ENCODE measurements at places on chromosomes 7 and 10. TPM values are rescaled to one million over a fixed set of nuclear protein-coding genes. Genes with fewer than 3 reads are reported as not detected.

DNA sequence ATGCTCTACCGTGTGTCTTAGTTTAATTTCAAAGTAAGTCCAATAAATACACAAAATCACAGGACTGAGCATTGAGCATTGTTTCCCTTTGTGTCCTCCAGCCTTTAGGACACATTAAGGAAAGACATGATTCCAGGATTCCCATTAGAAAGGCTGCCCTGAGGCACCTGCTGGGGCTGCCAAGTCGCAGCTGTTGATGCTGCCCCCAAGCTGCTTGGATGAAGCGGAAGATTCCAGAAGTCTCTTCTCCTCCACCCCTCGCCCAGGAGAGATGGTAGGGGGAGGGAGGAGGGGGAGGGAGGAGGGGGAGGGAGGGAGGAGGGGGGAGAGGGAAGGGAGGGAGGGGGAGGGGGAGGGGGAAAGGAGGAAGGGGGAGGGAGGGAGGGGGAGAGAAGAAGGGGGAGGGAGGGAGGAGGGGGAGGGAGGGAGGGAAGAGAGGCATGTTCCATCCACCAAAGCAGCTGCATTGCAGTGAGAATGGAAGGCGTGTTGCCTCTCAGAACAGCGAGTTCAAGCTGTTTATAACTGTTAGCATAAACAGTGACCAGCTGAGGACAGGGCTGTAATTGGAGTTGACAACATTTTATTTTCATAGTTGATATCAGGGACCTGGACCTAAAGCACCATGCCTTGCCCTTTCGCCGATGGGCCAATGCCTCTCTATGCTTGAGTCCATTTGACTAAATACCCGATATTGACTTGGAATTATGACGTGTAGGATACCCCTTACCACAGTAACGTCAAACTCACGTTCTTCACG, 67.3 kb downstream of the DIP2C start:
- no peak overlapping the region for H3K4me3 ChIP-seq
- no peak for DNase-seq
- peaks cover 27% of the 10 kb centered on the region for H3K4me1 ChIP-seq

GRCh38 chr10:33459602-33460001, 125.1 kb upstream of the NRP1 start:
- no peaks in the 10 kb centered on the region for H3K36me3 ChIP-seq
- H3K27ac ChIP-seq = no peak overlapping the region
- no peaks in the 10 kb centered on the region for H3K27me3 ChIP-seq
- H3K4me1 ChIP-seq = no peaks in the 10 kb centered on the region

Gene ZNF425
- total RNA-seq = 2.5 TPM

Gene FAM25A
- not detected for total RNA-seq

DNA sequence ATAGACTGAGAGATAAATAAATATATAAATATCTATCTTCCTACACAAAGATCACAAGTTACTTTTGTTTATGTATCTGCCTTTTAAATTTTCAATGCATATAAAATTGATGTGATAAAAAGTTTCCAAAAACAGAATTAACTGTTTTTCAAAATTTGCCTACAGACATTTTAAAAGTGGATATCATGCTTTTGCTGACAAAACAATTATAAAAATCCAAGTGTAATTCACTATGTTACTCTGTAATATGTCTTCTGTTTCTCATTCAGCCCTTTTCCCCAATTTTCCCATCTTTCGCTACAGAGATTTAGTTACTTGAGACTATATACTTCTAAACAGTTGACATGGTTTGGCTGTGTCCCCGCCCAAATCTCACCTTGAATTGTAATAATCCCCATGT, 37.7 kb downstream of the SLC25A13 start:
- no peaks in the 10 kb centered on the region for H3K4me1 ChIP-seq
- H3K27ac ChIP-seq = no peak overlapping the region
- no peaks in the 10 kb centered on the region for H3K27me3 ChIP-seq
- H3K36me3 ChIP-seq = peaks cover 3% of the 10 kb centered on the region
- no peak overlapping the region for H3K4me3 ChIP-seq

Gene HOXA9
- total RNA-seq = 7.0 TPM

GRCh38 chr10:127977357-127978009, 70.6 kb downstream of the PTPRE start:
- DNase-seq = peak; percentile 71
- peak overlapping the region; percentile 13 for H3K4me3 ChIP-seq
- peak overlapping the region; percentile 70 for H3K27ac ChIP-seq
- peaks cover 22% of the 10 kb centered on the region for H3K4me1 ChIP-seq

Gene CCDC186
- total RNA-seq = 7.7 TPM

Gene DNAH11
- total RNA-seq = 13.1 TPM

Gene SLC18A2
- not detected for total RNA-seq

Gene HERC4
- 42.0 TPM for total RNA-seq

DNA sequence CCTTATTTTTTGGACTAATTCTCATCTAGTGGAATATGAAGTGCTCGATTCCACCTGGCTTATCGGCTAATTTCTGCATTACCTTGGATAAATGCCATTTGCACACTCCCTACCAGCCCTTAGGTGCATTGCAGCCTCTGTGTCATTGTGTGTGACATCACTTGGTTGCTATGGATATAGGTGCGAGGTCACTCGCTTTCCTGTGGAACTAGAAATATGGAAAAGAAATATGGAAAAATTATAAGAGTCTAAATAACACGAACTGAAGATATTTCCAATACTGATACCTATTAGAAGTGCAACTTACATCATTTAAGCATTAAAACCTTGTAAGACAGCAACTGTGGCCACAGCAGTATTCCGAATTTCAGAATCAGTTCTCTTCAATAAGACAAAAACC, 2.0 kb downstream of the YWHAG start:
- peak overlapping the region; percentile 91 for H3K4me3 ChIP-seq
- H3K36me3 ChIP-seq = peaks cover 58% of the 10 kb centered on the region
- H3K4me1 ChIP-seq = peaks cover 23% of the 10 kb centered on the region
- no peaks in the 10 kb centered on the region for H3K27me3 ChIP-seq

- H3K27ac ChIP-seq = no peak overlapping the region
- H3K36me3 ChIP-seq = peaks cover 24% of the 10 kb centered on the region
- no peaks in the 10 kb centered on the region for H3K27me3 ChIP-seq
- no peak overlapping the region for H3K4me3 ChIP-seq
- no peak for DNase-seq
Observed at GRCh38 chr10:510415-510881, 179.0 kb downstream of the DIP2C start.

DNA sequence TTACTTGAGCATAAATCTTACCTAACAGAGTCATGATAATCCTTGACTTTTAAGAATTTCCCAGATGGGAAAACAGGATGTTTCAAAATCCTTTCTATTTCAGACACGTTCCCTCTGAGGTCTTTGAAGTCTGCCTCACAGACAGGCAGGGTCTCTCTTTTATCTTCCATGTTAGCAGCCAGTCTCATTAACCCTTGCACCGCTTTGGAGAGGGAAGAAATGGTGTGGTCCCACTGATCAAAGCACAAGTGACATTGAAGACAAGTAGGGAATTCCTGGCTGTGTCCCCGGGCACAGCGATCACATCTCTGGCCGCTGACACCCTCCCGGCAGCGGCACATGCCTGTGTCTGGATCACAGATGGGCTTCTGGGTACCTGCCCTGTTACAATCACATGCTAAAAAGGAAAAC, 52.7 kb upstream of the LAMB1 start:
- H3K27me3 ChIP-seq = no peaks in the 10 kb centered on the region
- no peaks in the 10 kb centered on the region for H3K4me1 ChIP-seq

Gene CALML5
- not detected for total RNA-seq

GRCh38 chr7:132002343-132002968, 446.0 kb upstream of the PODXL start:
- H3K4me3 ChIP-seq = no peak overlapping the region
- DNase-seq = no peak
- no peaks in the 10 kb centered on the region for H3K36me3 ChIP-seq
- H3K27ac ChIP-seq = no peak overlapping the region
- no peaks in the 10 kb centered on the region for H3K4me1 ChIP-seq
- peaks cover 6% of the 10 kb centered on the region for H3K27me3 ChIP-seq

DNA sequence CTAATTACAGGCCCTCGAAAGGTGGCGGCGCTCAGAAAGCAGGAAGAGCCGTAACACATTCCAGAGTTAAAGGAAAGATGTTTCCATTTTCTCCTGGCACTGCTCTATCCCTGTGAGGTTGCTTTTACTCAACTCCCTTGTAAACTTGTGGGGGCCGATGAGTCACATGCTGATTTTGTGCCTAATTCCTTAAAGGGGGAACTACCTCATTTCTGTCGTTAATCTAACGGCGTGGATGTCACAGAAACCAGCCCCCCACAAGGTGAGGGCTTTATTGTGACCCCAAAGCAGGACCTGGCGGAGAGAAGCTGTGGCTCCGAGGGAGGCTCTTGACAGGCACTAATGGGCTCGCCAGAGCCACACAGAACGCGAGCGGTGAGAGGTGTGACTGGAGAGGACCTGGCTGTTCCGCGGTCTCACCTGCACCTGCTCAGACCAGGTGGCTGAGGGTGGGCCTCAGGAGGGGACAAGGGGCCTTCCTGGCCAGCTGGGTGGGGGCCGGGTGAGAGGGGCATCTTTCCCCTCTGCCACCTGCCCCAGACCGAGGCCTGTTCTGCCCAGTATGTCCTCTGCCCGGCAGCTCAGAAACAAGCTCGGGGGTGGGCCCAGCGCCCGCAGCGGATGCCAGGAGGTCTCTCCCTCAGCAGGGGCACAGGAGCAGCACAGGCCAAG, 50.9 kb downstream of the CALML3 start:
- H3K4me1 ChIP-seq = peaks cover 20% of the 10 kb centered on the region
- peak overlapping the region; percentile 18 for H3K27ac ChIP-seq
- DNase-seq = peak; percentile 62
- H3K36me3 ChIP-seq = no peaks in the 10 kb centered on the region

Gene ACTA2
- 2,012 TPM for total RNA-seq

DNA sequence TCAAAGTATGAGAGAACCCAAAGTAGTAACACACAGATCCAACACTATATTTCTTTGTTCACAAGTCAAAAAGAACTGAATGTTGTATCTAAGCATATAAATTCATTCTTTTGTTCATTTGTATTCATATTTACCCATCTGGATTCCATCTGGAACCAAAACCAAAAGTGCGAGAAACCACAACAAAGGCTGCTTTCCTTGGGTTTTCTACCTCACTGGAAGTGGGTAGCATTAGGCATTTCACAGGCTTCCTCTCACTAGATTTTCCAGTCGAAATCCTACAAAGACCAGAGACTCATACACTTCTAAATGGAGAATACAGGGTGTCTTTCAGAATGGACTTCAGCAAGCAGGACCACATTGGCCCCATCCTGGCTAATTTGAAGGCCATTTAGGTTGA, 109.8 kb upstream of the WNT16 start:
- no peaks in the 10 kb centered on the region for H3K27me3 ChIP-seq
- H3K4me3 ChIP-seq = no peak overlapping the region
- H3K4me1 ChIP-seq = no peaks in the 10 kb centered on the region
- H3K36me3 ChIP-seq = no peaks in the 10 kb centered on the region
- DNase-seq = no peak

Gene IFIT2
- total RNA-seq = 0.44 TPM

Data from SJSA1 (cell line).